ENCODE measurements at places on chromosomes 11 and 22.

GRCh38 chr11:41102471-41102870 is 357.0 kb downstream of the LRRC4C start:
- DNase-seq = no peak

GRCh38 chr11:15119826-15120225 is 5.1 kb downstream of the INSC start:
- DNase-seq = peak; percentile 74

DNA sequence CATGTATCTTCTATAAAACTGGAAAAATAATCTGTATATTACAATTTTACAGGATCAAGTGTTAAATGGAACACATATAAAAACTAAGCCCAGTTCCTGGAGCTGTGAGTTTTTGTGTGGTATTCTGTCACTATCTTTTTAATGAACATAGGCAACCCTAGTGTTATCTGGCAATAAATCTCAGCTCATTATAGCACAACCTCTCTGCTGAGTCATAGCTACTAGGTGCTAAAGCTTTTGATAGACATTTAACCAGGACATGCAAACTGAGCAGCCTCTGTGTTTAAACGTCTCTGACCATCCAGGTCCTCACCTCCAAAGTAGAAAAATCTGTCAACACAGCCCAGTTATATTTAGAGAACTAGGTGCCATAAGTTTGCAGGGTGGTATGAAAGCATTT is 91.0 kb upstream of the CARD18 start:
- no peak for DNase-seq

GRCh38 chr11:18703001-18703763 is 4.6 kb downstream of the TMEM86A start:
- no peak for DNase-seq

- DNase-seq = no peak
Observed at GRCh38 chr11:70574725-70575347, 176.5 kb downstream of the CTTN start.

GRCh38 chr11:19811380-19811779 is 98.7 kb downstream of the NAV2 start:
- no peak for DNase-seq

DNA sequence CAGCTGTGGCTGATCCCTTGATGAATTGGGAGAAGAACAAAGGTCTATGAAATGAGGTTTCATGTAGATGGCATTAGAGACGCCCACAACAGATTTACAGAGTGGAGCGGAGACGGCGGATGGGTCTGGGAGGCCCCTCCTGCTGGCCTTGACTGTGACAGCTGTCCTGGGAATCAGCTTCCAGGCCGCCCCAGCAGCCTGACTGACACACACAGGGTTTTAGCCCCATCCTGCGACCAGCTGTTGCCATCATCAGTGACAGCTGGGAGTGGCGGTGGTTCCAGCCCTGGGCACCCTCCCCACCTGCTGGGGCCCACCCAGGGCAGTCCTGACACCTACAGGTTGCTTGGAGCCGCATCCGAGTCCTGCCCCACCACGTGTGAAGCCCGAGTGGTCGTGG is 64.0 kb upstream of the PPP6R3 start:
- DNase-seq = no peak

DNA sequence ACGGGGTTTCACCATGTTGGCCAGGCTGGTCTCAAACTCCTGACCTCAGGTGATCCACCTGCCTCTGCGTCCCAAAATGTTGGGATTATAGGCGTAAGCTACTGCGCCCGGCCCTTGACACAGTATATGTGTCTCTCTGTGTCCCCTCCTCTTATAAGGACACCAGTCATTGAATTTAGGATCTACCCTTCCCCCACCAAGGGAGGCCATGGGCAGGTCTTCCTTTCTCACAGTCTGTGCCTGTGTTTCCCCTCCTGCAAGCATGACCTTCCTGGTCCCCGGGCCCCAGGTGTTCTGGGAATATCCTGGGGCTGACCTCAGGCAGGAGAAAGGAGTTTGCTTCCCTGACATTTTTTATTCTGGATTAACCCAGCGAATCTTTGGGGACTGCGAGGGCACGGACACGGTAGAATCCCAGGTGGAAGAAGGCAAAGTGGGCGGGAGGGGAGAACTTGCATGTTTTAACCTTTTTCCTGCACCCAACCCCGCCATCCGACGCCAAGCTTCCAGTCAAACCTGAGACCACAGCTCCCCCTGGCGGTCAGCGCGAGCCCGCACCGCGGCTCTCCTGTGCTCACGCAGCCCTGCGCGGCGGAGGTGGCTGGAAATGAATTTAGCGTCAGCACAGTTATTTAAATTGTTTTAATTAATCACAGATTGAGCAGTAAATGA is 42.1 kb upstream of the ISX start:
- DNase-seq = peak; percentile 52

- DNase-seq = no peak
Observed at GRCh38 chr22:29147331-29147899, 58.3 kb upstream of the EMID1 start.

GRCh38 chr11:75996523-75997442 is 181.8 kb downstream of the UVRAG start:
- no peak for DNase-seq

GRCh38 chr11:104830080-104830479 is 68.2 kb downstream of the CASP12 start:
- peak; percentile 18 for DNase-seq

GRCh38 chr11:73975479-73975757 is 7.2 kb downstream of the UCP2 start:
- DNase-seq = no peak

DNA sequence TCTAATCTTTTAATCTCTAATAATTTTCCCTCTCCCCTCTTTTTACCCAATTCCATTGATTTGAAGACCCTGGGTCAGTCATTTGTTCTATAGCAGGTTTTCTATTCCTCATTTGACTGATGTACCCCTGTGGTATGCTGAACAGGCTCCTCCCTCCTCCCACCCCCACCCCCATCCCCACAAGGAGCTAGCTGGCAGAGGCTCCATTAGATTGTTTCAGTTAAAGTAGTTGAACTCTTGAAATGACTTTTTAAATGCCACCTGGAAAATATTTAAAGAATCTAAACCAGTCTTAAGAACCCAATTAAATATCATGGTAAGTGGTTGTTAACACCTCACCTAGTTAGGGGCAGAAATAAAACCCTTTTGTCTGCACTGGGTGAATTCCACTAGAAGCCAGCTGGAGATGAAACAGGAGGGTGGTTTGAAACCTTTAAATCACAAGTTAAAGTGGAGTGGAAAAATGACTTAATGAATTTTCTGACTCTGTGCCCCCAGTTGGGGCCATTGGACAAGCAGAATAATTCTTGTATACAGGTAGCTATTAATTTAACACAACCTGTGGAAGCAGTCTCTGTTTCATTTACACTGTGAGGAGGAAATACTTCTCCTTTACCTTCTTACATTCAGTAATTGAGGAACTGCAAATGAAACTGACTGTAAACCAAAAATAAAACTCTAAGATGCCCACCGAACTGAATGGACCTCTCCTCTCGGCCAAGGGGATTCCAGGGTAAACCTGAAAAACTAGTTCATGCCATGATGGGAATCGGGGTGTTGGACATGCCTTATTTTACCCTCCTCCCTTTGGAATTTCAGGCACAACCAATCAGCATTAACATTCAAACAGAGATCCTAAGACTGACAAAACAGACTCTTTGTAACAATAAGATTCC is 30.7 kb downstream of the PRR5L start:
- no peak for DNase-seq

GRCh38 chr11:111718436-111718835 is 47.8 kb downstream of the PPP2R1B start:
- peak; percentile 78 for DNase-seq

- DNase-seq = peak; percentile 6
Observed at GRCh38 chr11:124669193-124669592, 4.3 kb downstream of the SIAE start.

DNA sequence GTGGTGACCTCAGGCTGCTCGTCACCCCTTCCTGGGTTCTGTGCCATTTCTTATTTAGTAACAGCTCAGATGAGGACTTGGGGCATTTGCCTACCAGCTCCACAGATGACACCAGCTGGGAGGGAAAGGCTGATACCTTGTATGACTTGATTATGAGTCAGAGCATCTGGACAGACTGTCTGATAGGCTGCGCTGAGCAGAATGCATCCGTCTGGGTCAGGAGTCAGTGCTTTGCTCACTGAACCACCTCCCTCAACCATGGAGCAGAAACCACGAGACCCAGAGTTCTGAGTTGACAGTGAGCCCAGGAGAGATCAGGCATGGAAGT is 6.8 kb downstream of the ST14 start:
- DNase-seq = peak; percentile 92

GRCh38 chr11:104060820-104061219 is 24.4 kb downstream of the DDI1 start:
- no peak for DNase-seq

GRCh38 chr11:130156108-130157022 is 3.2 kb upstream of the ST14 start:
- peak; percentile 87 for DNase-seq

GRCh38 chr11:46352063-46352841 is 5.0 kb downstream of the DGKZ start:
- no peak for DNase-seq

GRCh38 chr22:46936378-46936903 is 174.0 kb downstream of the TBC1D22A start:
- DNase-seq = peak; percentile 87

DNA sequence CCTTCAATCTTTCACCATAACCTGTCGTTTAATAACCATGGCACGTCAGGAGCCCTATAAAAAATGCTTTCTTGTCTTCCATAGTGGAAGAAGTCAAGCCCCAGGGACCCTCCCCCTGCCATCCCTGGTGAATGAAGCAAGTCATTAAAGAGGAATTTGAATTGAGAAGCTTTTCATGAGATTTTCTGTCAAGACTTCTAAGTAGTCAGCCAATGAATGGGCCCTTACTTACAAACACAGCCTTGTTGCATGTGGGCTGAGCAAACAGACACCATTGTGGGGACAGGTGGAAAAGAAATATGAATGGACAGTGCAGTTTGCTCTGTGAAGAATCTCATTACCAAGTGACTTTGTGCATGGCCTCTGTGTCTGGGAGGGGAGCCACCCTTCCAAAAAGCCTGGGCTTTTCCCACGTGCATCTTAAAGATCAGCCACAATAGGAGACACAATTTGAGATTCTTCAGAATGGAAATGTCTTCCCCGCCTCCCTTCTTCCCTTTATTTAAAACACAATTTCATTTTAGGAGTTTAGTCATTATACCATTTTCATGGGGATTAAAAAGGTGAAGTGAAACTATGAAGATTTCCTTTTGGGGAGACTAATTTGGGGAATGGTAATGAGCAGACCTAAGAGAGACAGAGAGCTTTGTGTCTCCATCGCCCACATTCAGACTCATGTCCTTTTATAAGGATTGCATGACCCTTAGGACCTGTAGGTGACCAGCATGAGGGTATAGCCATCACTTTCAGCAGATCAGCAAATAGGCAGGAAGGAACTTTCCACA is 152.0 kb downstream of the LRRC4C start:
- no peak for DNase-seq

DNA sequence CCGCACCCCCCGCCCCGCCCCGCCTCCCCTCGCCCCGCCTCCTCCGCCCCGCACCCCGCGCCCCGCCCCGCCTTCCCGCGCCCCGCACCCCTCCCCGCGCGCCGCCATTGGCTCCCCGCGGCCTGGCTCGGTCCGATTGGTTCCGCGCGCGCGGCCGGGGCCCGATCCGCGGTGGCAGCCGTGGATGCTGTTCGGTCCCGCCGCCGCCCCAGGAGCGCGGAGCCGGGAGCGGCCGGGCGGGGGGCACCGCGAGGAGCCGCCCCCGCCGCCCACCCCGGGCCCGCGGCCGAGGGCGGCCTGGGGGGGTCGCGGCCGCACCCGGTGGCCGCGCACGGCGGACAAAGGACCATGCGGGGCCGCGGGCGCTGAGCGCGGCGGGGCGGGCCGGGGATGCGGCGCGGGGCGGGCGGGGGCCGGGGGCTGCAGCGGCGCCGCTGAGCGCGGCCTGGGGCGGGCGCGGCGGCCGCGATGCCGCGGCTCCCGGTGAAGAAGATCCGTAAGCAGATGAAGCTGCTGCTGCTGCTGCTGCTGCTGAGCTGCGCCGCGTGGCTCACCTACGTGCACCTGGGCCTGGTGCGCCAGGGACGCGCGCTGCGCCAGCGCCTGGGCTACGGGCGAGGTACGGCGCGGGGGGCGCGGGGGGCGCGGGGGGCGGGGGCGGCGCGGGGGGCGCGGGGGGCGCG is at the start of gene B4GALNT4:
Gene B4GALNT4 (plus strand): TSS at position 164 of the 683 bp plus-strand sequence. CDS start 305 bp downstream, at position 469.
- DNase-seq = peak; percentile 63

GRCh38 chr11:129731316-129731715 is 84.3 kb upstream of the TMEM45B start:
- peak; percentile 9 for DNase-seq

GRCh38 chr11:108793138-108793537 is 128.3 kb downstream of the DDX10 start:
- DNase-seq = no peak

GRCh38 chr11:78224906-78225420 is 36.2 kb downstream of the USP35 start:
- no peak for DNase-seq

- no peak for DNase-seq
Observed at GRCh38 chr11:30260813-30261212, 30.0 kb downstream of the FSHB start.

- no peak for DNase-seq
Observed at GRCh38 chr11:118138839-118139420, 13.7 kb downstream of the SCN4B start.

GRCh38 chr11:103067118-103067517 is 24.8 kb downstream of the DCUN1D5 start:
- DNase-seq = no peak

GRCh38 chr11:65077451-65077850 is 6.4 kb downstream of the CDCA5 start:
- DNase-seq = no peak
